GM12892 (cell line): ENCODE measurements at places on chromosomes 2 and 18.

DNA sequence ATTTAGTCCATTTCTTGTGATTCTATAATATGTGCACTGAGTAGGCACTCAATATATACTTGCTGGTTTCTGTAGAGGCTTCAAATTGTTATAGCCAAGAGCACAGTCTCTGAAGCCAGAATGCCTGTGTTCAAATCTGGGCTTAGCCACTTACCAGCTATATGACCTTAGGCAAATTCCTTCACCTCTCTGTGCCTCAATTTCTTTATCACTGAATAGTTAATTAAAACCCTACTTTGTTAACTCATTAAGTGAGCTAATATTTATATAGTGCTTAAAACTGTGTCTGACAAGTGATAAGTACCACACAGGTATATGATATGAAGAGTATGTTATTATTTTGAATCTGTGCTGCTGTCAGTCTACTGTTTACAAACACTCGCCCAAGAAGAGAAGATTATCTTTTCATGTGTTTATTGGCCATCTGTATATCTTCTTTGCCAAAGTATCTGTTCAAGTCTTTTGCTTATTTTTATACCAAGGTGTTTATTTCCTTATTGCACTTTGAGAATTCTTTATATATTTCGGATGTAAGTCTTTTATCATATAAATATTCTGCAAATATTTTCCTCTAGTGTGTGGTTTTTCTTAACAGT is 1.3 kb upstream of the RIT2 start:
- no peak for DNase-seq

GRCh38 chr2:88342749-88343148 is 109.7 kb downstream of the FOXI3 start:
- DNase-seq, result no peak

DNA sequence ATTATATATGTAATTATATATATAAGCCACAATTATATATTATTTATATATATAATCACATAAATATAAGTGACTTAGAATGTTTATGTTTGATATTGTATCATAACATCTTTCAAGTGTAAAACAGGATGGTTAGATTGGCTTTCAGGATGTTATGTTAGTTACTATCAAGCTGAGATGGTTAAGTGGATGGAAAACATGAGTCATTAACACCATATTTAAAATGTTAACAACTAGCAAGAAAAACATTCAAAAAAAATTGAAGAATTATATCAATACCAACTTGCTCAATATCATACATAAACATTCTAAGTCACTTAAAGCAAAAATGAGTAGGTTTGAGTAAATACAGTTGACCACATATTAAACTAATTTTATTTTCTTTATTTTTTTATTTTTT is 21.8 kb upstream of the RAB27B start:
- DNase-seq, result no peak

GRCh38 chr2:39359453-39360038 is 77.5 kb downstream of the MAP4K3 start:
- DNase-seq, result no peak

DNA sequence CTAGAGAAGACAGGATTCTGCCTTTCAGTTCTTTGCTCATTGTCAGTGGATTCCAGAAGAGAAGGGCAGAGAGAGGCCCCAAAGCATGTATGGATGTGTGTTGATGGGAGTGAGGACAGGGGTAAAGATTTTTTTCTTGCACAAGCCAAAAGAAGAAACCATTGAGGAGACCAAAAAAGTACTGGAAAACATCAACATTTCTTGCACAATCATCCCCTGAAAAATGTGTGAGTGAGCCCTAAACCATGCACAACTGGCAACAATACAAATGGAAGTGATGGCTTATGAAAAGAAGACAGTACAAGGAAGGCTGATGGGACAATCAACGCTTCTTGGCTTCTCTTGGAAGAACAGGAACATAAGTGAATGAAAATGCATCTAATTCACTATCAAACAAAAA is 5.6 kb upstream of the SMAD7 start:
- DNase-seq, result no peak

DNA sequence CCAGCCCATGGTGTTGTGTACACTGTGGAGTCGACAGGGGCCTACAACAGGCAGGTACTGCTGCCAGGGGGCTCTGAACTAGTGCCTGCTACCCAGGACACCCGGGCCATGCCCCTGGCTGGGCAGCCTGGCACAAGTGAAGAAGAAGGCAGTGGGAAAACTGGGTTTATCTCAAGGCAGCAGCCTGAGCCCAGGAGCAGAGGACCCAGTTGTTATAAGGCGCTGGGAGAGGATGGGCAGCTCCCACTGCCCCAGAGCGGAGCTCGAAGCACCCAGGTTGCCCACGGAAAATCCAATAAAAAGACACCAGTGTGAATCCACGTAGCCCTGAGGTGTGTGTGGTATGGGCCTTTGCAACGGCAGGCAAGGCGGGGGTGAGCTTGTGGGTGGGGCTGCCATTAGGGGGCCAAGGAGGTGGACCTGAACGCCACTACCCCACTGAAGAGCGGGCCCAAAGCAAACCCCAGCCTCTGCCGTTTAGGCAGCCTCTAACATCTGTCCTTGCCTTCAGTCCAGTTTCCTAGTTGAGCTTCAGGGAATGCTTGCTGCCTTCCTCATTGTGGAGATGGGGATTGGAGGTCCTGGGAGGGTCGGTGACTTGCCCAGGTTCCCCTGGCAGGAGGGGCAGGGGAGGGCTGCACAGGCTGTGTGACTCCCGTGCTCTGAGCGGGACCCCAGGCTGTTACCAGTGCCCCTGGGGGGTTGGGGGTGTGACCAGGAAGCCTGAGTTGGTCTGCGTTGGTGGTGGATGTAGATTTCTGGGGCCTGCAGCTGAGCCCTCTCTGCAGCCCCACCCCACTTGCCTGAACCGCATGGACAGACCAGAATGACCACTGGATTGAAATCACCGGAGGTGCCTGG is 16.0 kb downstream of the ARID5A start:
- DNase-seq, result no peak

DNA sequence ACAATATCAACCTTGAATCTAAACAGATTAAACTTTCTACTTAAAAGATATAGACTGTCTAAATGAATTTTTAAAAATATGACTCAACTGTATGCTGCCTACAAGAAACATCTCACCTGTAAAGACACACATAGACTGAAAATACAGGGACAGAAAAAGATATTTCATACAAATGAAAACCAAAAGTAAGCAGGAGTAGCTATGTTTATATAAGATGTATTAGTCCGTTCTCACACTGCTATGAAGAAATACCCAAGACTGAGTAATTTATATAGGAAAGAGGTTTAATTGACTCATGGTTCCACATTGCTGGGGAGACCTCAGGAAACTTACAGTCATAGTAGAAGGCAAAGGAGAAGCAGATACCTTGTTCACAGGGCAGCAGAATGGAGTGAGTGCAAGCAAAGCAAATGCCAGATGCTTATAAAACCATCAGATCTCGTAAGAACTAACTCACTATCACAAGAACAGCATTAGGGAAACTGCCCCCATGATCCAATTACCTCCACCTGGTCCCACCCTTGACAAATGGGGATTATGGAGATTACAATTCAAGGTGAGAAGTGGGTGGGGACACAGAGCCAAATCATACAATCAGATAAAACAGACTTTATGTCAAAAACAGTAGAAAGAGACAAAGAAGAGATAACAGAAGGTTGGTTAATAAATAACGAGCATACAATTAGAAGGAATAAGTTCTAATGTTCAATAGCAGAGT is 214.4 kb upstream of the SLC39A10 start:
- DNase-seq, result no peak

GRCh38 chr2:21372654-21373053 is 248.9 kb downstream of the TDRD15 start:
- DNase-seq, result no peak

- no peak for DNase-seq
Measured at GRCh38 chr2:165497659-165498317, 28.3 kb downstream of the CSRNP3 start.

- no peak for DNase-seq
Measured at GRCh38 chr2:230908595-230909191, 16.3 kb downstream of the GPR55 start.

- no peak for DNase-seq
Measured at GRCh38 chr2:126558029-126558428, 97.9 kb upstream of the GYPC start.

DNA sequence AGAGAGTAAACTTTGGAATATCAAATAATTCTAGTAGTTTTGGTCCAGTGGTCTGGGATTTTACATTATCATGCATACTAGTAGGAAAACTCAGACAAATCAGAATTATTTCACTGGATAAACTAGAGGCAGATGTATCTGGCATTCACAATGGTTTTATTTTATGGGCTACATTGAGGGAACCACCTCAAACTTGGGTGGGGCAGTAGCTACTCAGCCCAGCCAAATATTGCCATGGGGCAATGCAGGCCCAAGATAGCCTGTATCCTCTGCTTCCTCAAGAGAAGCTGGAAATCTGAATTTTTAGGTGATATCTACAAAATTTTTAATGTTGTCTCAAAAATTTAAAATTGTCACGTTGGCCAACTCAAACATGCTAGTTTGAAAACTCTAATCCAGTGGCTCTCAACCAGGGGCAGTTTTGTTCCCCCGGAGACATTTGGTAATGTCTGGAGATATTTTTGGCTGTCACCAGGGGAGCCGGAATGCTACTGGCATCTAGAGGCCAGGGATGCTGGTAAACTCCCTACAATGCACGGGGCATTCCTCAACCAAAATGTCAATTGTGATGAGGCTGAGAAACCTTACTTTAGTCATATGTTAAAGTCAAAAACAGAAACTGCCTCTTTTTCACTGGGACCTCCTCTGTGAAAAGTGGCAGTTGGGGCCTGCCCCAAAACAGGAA is 172.8 kb upstream of the SPRED2 start:
- no peak for DNase-seq

DNA sequence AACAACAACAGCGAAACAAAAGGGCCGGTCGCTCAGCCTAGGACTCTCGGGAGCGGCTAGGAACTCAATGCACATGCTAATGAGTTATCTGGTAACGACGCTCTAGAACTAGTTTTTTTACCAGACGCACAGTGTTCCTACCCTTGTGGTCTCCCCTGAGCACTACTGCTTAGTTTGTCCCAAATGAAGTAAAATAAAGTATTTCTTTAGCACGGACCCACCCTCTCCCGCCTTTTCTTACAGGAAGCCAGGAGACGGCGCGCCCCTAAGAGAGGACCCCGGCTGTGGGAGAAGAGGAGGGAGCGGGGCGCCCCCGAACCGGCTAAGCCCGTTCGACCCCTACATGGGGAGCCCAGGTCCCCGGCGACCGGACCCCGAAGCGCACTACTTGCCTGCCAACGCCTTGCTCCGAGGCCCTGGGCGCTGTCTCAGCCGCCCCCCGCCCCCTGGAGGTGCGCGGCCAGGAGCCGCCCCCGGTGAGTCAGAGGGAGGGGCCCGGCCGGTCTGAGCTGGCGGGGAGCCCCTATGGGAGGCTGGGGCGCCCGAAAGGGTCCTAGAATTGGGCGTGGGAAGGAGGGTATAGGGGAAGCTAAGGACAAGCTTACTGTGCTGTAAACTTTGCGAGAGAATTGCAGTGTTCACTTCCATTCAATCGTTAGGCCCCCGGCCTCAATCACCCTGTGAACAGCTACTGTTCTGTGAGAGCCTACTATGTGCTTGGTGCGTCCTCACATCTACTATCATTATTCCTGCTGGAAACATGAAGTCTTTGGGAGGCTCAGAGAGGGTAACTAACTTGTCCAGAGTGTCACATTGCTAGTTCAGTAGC is 3.6 kb upstream of the CAPG start:
- DNase-seq, result no peak
